ENCODE measurements at places on chromosomes 2 and 18. TPM values are rescaled to one million over a fixed set of nuclear protein-coding genes. Genes with fewer than 3 reads are reported as not detected.
A peak's percentile ranks its signal among the peaks of the same experiment; 100 is the strongest.

DNA sequence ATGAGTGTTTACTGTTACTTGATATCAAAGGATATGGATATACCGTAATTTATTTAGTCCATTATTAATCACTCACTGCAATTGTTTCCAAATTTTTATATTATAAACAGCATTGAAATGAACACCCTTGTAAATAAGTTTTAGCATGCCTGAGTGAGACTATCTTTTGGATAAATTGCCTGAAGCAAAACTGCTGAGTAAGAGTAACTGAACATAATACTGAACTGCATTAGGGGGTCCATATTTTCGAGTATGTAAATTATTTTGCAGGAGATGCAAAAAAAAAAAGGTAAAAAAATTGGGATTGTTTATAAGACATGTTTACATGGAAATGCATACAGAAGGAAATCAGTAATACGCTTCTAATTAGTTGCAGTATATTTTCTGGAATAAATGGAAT, 215.6 kb upstream of the SMAD7 start:
- peaks cover 10% of the 10 kb centered on the region for H3K36me3 ChIP-seq
- no peak overlapping the region for H3K27ac ChIP-seq
- no peaks in the 10 kb centered on the region for H3K27me3 ChIP-seq
- no peaks in the 10 kb centered on the region for H3K4me1 ChIP-seq
- no peak for DNase-seq
- H3K4me3 ChIP-seq: no peak overlapping the region

- peak overlapping the region; percentile 62 for H3K27ac ChIP-seq
- no peak overlapping the region for H3K4me3 ChIP-seq
- H3K36me3 ChIP-seq: peaks cover 20% of the 10 kb centered on the region
- no peak for DNase-seq
- H3K4me1 ChIP-seq: no peaks in the 10 kb centered on the region
- no peaks in the 10 kb centered on the region for H3K27me3 ChIP-seq
Observed at GRCh38 chr2:102155703-102156515, 13.4 kb downstream of the IL1R1 start.

DNA sequence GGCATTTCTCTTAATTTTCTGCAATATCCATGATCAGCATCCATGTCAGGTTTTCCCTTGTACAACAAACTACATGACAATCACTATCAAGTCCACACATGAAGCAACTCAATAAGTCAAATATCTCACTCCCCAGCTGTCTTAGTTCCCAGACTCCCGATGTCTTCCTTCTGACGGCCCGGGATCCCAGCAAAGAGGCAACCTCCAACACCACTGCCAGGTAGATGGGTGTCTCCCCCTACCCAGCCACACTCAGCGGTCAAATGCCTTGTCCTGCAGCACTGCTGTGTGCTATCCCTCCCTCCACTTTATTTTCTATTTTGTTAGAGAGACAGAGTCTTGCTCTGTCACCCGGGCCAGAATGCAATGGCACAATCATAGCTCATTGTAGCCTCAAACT, 23.3 kb downstream of the TRABD2A start:
- DNase-seq: no peak
- H3K4me3 ChIP-seq: no peak overlapping the region
- no peaks in the 10 kb centered on the region for H3K4me1 ChIP-seq
- no peaks in the 10 kb centered on the region for H3K27me3 ChIP-seq
- H3K27ac ChIP-seq: peak overlapping the region; percentile 46

CFAP65 gene
- not detected for total RNA-seq

DNA sequence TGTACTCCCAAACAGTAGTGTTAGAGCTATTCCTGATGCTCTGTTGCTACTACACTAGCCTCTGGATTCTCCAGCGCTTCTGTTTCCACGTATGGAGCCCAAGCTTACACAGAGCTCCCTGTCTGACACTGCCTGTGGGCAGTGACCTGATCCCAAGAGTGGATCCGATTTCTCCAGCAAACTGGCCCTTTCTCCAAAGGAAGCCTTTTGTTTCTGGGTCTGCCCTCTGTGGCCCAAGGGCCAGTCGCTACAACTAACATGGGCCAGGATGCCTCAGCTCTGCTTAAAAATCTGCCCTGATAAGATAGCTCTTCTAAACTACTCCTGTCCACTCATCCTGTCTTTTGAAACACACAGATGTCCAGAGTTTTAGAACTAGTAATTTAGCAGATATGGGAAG, 172.6 kb upstream of the NRP2 start:
- no peak overlapping the region for H3K27ac ChIP-seq
- no peaks in the 10 kb centered on the region for H3K27me3 ChIP-seq
- no peaks in the 10 kb centered on the region for H3K4me1 ChIP-seq
- no peak for DNase-seq
- no peak overlapping the region for H3K4me3 ChIP-seq

GRCh38 chr2:109244750-109245382, 115.9 kb downstream of the SH3RF3 start:
- H3K27ac ChIP-seq: peak overlapping the region; percentile 15
- DNase-seq: peak; percentile 43
- no peaks in the 10 kb centered on the region for H3K36me3 ChIP-seq
- peaks cover 56% of the 10 kb centered on the region for H3K4me1 ChIP-seq
- H3K27me3 ChIP-seq: no peaks in the 10 kb centered on the region
- no peak overlapping the region for H3K4me3 ChIP-seq

GRCh38 chr2:12006850-12007249, 260.4 kb downstream of the LPIN1 start:
- H3K36me3 ChIP-seq: no peaks in the 10 kb centered on the region
- H3K27ac ChIP-seq: no peak overlapping the region
- no peak overlapping the region for H3K4me3 ChIP-seq
- DNase-seq: no peak
- no peaks in the 10 kb centered on the region for H3K4me1 ChIP-seq
- H3K27me3 ChIP-seq: no peaks in the 10 kb centered on the region

GRCh38 chr2:112812318-112813267, 24.0 kb downstream of the IL1B start:
- H3K4me3 ChIP-seq: no peak overlapping the region
- H3K4me1 ChIP-seq: peaks cover 23% of the 10 kb centered on the region
- no peak for DNase-seq
- H3K27me3 ChIP-seq: no peaks in the 10 kb centered on the region

UGT1A4 gene
- not detected for total RNA-seq

Measured in heart left ventricle (tissue), 16 donors.